ENCODE measurements at places on chromosomes 3 and 15. TPM values are rescaled to one million over a fixed set of nuclear protein-coding genes. Genes with fewer than 3 reads are reported as not detected.

GRCh38 chr3:190058521-190059241 lies 62.0 kb downstream of the P3H2 start:
- H3K4me1 ChIP-seq = no peaks in the 10 kb centered on the region
- no peak overlapping the region for H3K27ac ChIP-seq
- no peak for DNase-seq
- peaks cover 6% of the 10 kb centered on the region for H3K27me3 ChIP-seq
- no peak overlapping the region for H3K4me3 ChIP-seq

Gene MLF1
- total RNA-seq = 13.7 TPM

Gene CCDC9B
- 1.5 TPM for total RNA-seq

DNA sequence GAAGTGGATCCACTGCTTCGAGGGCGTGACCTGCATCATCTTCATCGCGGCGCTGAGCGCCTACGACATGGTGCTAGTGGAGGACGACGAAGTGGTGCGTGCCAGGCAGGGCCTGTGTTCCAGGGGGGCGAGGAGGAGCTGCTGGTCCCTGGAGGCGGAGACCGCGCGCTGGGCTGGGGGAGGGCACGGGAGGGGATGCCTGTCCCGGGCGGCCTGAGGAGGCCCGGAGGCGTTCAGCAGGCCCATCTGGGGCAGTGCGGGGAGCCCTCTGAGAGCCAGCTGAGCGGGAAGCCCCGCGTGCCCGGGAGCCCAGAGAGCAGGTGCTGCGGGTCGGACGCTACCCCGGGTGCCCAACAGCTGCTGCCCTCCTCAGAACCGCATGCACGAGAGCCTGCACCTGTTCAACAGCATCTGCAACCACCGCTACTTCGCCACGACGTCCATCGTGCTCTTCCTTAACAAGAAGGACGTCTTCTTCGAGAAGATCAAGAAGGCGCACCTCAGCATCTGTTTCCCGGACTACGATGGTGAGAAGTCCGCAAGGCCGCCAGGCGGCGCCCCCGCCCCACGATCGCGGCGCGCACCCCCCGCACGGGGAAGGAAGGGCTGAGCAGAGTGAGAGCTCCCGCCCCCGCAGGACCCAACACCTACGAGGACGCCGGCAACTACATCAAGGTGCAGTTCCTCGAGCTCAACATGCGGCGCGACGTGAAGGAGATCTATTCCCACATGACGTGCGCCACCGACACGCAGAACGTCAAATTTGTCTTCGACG lies 2.9 kb downstream of the GNAT1 start:
- peak; percentile 93 for DNase-seq

Gene DUOXA1
- 0.44 TPM for total RNA-seq

DNA sequence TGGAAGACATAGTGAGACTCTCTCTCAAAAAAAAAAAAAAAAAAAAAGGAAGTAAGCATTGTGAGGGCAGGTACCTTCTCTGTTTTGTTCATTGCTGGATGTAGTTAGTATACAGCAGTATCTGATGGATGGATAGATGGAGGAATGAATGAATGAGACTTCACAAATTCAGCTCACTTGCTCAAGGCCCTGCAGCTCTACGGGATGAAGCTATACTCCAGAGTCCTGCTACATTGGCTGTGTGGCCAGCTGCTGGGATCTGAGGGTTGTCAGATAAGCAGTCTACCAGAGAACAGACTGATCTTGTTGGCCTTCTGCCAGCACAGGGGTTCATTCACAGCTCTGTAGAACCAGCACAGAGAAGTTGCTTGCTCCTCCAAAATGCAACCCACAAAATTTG lies 35.0 kb downstream of the MLH1 start:
- no peak overlapping the region for H3K4me3 ChIP-seq
- DNase-seq = no peak
- no peaks in the 10 kb centered on the region for H3K27me3 ChIP-seq
- H3K36me3 ChIP-seq = peaks cover 78% of the 10 kb centered on the region
- no peaks in the 10 kb centered on the region for H3K4me1 ChIP-seq

GRCh38 chr3:190321789-190322603 lies at the start of gene CLDN1:
TSS of gene CLDN1 (minus strand) at chr3:190322446. CDS start at chr3:190322206, 240 bp downstream.
- peaks cover 16% of the 10 kb centered on the region for H3K4me1 ChIP-seq
- peak; percentile 82 for DNase-seq
- H3K36me3 ChIP-seq = no peaks in the 10 kb centered on the region
- H3K4me3 ChIP-seq = peak within 1 kb of the TSS; percentile 53
- no peak within 1 kb of the TSS for H3K27ac ChIP-seq
- H3K27me3 ChIP-seq = no peaks in the 10 kb centered on the region

Gene GUCA1C
- not detected for total RNA-seq

- no peak for DNase-seq
- H3K27me3 ChIP-seq = no peaks in the 10 kb centered on the region
- H3K36me3 ChIP-seq = no peaks in the 10 kb centered on the region
- H3K4me3 ChIP-seq = no peak overlapping the region
- no peaks in the 10 kb centered on the region for H3K4me1 ChIP-seq
Measured at GRCh38 chr3:76203578-76203977, 418.2 kb upstream of the ZNF717 start.

- H3K27ac ChIP-seq = no peak overlapping the region
- H3K36me3 ChIP-seq = no peaks in the 10 kb centered on the region
- no peaks in the 10 kb centered on the region for H3K4me1 ChIP-seq
Measured at GRCh38 chr3:101124125-101124524, 130.9 kb upstream of the ABI3BP start.

GRCh38 chr3:191257286-191257685 lies 58.2 kb downstream of the OSTN start:
- no peak for DNase-seq
- H3K36me3 ChIP-seq = no peaks in the 10 kb centered on the region

DNA sequence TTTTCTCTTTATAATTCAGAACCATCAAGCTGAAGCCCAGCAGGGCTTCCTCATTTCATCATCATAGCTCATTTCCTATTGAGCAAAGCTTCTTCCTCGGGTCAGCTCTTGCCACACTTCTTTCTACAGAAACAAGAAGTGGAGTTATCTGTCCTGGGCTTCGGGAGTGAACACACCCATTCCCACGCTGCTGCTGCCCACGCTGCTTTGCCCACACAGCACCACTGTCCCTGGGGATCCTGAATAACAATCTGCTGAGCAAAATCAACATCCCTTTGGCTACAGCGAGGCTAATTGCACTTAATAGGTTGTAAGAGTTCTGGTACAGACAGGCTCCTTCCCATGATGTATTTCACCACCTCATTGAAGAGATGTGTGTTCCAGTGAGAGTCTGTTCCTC lies 23.7 kb downstream of the CEP19 start:
- no peaks in the 10 kb centered on the region for H3K36me3 ChIP-seq
- H3K4me3 ChIP-seq = no peak overlapping the region

DNA sequence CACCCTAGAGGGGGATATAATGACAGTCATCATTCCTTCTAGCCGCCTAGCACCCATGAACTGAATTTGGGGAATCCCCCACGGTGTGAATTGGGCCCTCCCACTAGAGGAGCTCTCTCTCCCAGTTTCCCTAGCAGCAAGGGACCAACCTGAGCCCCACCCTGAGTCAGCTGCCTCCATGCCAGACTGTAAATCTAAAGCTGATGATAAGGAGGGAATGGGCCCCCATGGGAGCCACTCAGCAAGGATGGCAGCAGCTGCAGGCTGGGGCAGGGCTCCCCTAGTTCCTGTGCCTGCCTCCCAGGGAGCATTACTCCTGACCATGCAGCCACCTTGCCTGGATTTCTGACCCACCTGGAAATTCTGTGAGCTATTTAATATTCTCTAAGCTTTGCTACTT lies 57.0 kb upstream of the PXYLP1 start:
- no peak for DNase-seq
- H3K4me1 ChIP-seq = no peaks in the 10 kb centered on the region
- H3K36me3 ChIP-seq = no peaks in the 10 kb centered on the region

Gene TMEM212
- not detected for total RNA-seq

- no peak overlapping the region for H3K4me3 ChIP-seq
- no peaks in the 10 kb centered on the region for H3K4me1 ChIP-seq
- H3K27me3 ChIP-seq = no peaks in the 10 kb centered on the region
- no peak overlapping the region for H3K27ac ChIP-seq
Measured at GRCh38 chr3:66989860-66990696, 8.0 kb upstream of the KBTBD8 start.

DNA sequence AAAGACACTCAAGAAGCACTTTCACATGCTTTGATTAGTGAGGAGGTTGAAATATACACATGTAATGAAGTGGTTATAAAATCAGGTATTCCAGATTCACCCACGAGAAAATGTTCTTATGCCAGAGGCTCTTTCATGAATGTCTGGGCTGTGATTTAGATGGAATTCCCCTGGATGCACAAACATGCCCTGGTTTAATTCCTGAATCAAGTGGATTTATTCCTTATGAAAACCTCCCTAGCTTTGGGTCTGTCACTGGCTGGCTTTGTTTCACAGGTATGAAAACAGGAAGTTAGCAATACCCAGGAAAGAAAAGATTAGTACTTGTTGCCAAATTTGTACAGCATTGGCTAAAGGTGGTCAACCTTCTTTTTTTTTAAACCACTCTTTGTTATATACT lies 1123.0 kb downstream of the ROBO1 start:
- no peak overlapping the region for H3K4me3 ChIP-seq
- no peaks in the 10 kb centered on the region for H3K27me3 ChIP-seq
- no peaks in the 10 kb centered on the region for H3K4me1 ChIP-seq
- H3K27ac ChIP-seq = no peak overlapping the region
- no peak for DNase-seq

GRCh38 chr15:32870240-32871033 lies 152.6 kb downstream of the GREM1 start:
- DNase-seq = no peak
- no peaks in the 10 kb centered on the region for H3K27me3 ChIP-seq
- no peak overlapping the region for H3K27ac ChIP-seq
- no peaks in the 10 kb centered on the region for H3K36me3 ChIP-seq
- no peaks in the 10 kb centered on the region for H3K4me1 ChIP-seq
- no peak overlapping the region for H3K4me3 ChIP-seq

GRCh38 chr15:51155891-51156290 lies 61.2 kb upstream of the TNFAIP8L3 start:
- DNase-seq = no peak
- no peaks in the 10 kb centered on the region for H3K4me1 ChIP-seq
- no peaks in the 10 kb centered on the region for H3K36me3 ChIP-seq

Data from CD4-positive, alpha-beta T cell (primary cell).